ENCODE measurements at places on chromosomes 4 and X. TPM values are rescaled to one million over a fixed set of nuclear protein-coding genes. Genes with fewer than 3 reads are reported as not detected.

DNA sequence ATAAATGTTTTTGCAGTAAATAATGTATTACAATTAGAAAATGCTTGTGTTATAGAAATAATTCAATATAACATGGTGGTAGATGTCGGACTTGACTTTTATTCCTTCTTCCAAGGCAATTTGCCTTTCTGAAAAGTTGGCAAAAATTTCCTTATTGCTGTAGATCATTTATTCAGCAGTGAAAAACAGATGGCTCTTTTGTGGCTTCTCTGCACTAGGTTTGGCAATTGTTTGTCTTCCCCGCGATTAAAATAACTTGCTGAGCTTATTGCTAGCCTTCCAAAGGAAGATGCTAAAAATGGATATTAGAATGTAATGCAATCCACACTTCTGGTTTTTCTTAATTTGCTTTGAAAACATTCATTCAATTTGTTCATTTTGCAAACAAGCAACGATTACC lies 1977.9 kb upstream of the ADGRL3 start:
- no peak for DNase-seq

- DNase-seq: no peak
These were observed 110.6 kb downstream of the DTHD1 start for GRCh38 chr4:36392024-36392423.

- DNase-seq: no peak
These were observed 39.8 kb downstream of the XIAP start for GRCh38 chrX:123899701-123900100.

GRCh38 chrX:40007756-40008705 lies 89.7 kb downstream of the BCOR start:
- no peak for DNase-seq

GRCh38 chr4:184097241-184097605 lies 120.5 kb downstream of the ENPP6 start:
- DNase-seq: peak; percentile 39

- no peak for DNase-seq
These were observed 47.9 kb downstream of the FAM13A start for GRCh38 chr4:89009115-89009514.

- peak; percentile 10 for DNase-seq
These were observed 33.5 kb downstream of the NAT8L start for GRCh38 chr4:2092669-2093053.

DNA sequence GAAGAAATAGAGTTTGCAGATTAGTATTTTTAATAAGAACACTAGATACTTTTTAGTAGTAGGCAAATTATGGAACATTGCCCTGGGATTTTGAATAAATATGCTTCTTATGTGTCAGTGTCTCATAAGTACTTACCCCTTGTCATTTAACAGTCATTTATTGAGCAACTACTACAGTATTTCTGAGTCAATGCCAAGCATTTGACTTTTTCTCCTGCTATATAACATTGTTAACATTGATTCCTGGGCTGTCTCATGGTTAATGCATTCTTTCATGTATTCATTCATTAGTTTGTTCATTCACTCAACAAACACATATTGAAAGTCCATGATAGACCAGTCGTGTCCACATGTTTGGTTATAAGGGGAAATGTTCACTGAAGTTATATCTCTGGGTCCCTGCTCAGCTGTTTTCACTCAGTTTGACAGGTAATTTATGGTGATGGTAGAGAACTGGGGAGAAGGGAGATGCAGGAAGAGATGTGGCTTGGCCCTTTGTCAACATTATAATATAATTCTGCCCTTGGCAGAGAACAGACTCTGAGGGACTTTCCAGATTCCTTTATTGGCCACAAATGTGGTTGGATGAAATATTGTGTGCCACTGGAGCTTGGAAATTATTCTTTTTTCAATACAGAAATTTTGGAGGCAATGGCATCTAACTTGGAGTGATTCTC lies 49.8 kb downstream of the OSTC start:
- DNase-seq: no peak

DNA sequence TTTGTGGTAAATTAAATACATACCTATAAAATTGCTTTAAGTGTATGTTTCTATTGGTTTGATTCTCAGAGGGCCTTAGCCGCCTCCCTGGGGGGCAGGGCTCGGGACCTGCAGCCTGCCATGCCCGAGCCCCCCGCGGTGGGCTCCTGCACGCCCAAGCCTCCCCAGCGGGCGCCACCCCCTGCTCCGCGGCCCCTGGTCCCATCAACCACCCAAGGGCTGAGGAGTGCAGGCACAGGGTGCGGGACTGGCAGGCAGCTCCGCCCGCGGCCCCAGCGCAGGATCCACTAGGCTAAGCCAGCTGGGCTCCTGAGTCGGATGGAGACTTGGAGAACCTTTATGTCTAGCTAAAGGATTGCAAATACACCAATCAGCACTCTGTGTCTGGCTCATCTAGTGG lies 108.3 kb upstream of the INPP4B start:
- peak; percentile 67 for DNase-seq

The MAGEC3 gene
- total RNA-seq: not detected

The LINC00632 gene
- total RNA-seq: 18.3 TPM

The BEND4 gene
- 0.22 TPM for total RNA-seq

The SULT1E1 gene
- total RNA-seq: 4.3 TPM

The NXF2B gene
- 0.39 TPM for total RNA-seq

All from upper lobe of left lung (tissue), 6 donors.